ENCODE measurements at places on chromosomes 12 and 14. TPM values are rescaled to one million over a fixed set of nuclear protein-coding genes. Genes with fewer than 3 reads are reported as not detected.
A peak's percentile ranks its signal among the peaks of the same experiment; 100 is the strongest.

- H3K27me3 ChIP-seq, result peaks cover 35% of the 10 kb centered on the region
- H3K27ac ChIP-seq, result no peak overlapping the region
- peaks cover 3% of the 10 kb centered on the region for H3K4me1 ChIP-seq
- no peaks in the 10 kb centered on the region for H3K36me3 ChIP-seq
- H3K4me3 ChIP-seq, result no peak overlapping the region
- DNase-seq, result no peak
Measured at GRCh38 chr14:77131206-77131605, 10.4 kb downstream of the ZDHHC22 start.

DNA sequence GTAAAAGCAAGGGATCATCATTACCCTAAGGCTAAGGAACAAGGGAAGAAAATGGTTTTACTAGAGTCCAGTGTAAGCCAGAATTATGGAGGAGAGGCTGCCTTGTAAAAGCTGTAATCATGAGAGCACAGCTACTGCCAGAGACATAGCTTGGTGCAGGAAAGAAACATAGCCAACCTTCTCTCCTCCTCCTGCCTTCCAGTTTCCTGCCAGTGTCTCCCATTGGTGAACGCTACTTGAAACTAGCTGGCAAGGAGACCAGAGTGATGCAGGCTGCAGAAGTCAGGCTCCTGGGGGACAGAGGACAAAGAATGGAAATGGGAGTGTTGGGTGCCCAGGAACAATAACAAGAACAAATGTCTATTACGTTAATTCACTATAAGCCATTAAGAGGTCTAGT is 158.5 kb downstream of the NELL2 start:
- no peaks in the 10 kb centered on the region for H3K27me3 ChIP-seq
- no peaks in the 10 kb centered on the region for H3K36me3 ChIP-seq
- H3K27ac ChIP-seq, result no peak overlapping the region
- H3K4me1 ChIP-seq, result peaks cover 12% of the 10 kb centered on the region
- no peak overlapping the region for H3K4me3 ChIP-seq

GRCh38 chr14:64326502-64326901 is 32.3 kb upstream of the ESR2 start:
- no peak overlapping the region for H3K27ac ChIP-seq
- no peak for DNase-seq
- no peaks in the 10 kb centered on the region for H3K4me1 ChIP-seq
- H3K36me3 ChIP-seq, result no peaks in the 10 kb centered on the region

DNA sequence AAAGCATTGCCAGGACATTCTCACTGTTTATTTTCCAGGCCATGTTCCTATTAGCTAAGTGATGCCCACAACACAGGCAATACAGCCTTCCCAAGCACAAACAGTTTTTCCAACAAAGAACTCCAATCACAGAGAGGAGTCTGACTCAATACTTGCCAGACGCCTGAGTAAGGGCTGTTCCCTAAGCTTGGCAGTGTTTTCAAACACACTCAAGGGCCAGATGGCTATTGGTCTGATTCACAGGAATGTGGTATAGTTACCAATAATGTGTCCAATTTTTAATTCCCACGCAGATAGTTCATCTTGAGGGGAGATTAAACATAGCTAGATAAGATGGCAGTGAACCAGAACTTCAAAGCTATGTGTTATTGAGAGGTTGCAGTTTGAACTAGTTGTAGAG is 381.0 kb downstream of the SNAPC1 start:
- H3K4me3 ChIP-seq, result no peak overlapping the region
- H3K27me3 ChIP-seq, result peaks cover 12% of the 10 kb centered on the region
- peaks cover 1% of the 10 kb centered on the region for H3K36me3 ChIP-seq
- no peaks in the 10 kb centered on the region for H3K4me1 ChIP-seq

- no peaks in the 10 kb centered on the region for H3K27me3 ChIP-seq
- DNase-seq, result no peak
- H3K36me3 ChIP-seq, result no peaks in the 10 kb centered on the region
- H3K4me1 ChIP-seq, result no peaks in the 10 kb centered on the region
- H3K27ac ChIP-seq, result no peak overlapping the region
Measured at GRCh38 chr12:85872497-85873091, 1.5 kb upstream of the NTS start.

GRCh38 chr12:54593725-54594124 is 5.3 kb upstream of the PPP1R1A start:
- H3K36me3 ChIP-seq, result no peaks in the 10 kb centered on the region
- H3K27me3 ChIP-seq, result peaks cover 24% of the 10 kb centered on the region
- H3K4me3 ChIP-seq, result no peak overlapping the region
- H3K27ac ChIP-seq, result no peak overlapping the region
- no peak for DNase-seq

GRCh38 chr12:22286569-22286968 is 47.9 kb downstream of the ST8SIA1 start:
- H3K4me3 ChIP-seq, result no peak overlapping the region
- peaks cover 5% of the 10 kb centered on the region for H3K36me3 ChIP-seq
- peak overlapping the region; percentile 95 for H3K27ac ChIP-seq
- H3K4me1 ChIP-seq, result peaks cover 59% of the 10 kb centered on the region
- H3K27me3 ChIP-seq, result no peaks in the 10 kb centered on the region
- no peak for DNase-seq

DNA sequence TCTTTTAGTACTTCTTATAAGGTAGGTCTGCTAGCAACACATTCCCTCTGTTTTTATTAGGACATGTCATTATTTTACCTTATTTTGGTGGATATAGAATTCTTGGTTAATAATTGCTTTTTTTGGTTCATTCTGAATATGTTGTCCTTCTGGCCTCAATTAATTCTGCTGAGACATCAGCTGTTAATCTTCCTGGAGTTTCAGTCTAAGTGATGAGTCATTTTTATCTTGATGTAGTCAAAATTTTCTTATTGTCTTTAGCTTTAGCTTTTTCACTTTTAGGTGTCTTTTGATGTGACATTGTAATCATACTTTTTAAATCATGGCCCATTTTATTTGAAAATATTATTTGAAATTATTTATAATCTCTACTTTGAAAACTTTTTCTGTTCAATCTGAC is 104.9 kb upstream of the PMCH start:
- H3K27me3 ChIP-seq, result peaks cover 2% of the 10 kb centered on the region
- no peak overlapping the region for H3K4me3 ChIP-seq
- H3K27ac ChIP-seq, result no peak overlapping the region
- DNase-seq, result no peak
- no peaks in the 10 kb centered on the region for H3K4me1 ChIP-seq
- no peaks in the 10 kb centered on the region for H3K36me3 ChIP-seq

- H3K4me1 ChIP-seq, result peaks cover 32% of the 10 kb centered on the region
- peaks cover 2% of the 10 kb centered on the region for H3K36me3 ChIP-seq
- peak overlapping the region; percentile 29 for H3K4me3 ChIP-seq
Measured at GRCh38 chr14:102592763-102593060, 263 bp downstream of the RCOR1 start.

GRCh38 chr12:80556566-80556965 is 112.5 kb downstream of the PTPRQ start:
- DNase-seq, result no peak
- no peak overlapping the region for H3K4me3 ChIP-seq
- H3K27ac ChIP-seq, result no peak overlapping the region
- no peaks in the 10 kb centered on the region for H3K27me3 ChIP-seq
- no peaks in the 10 kb centered on the region for H3K4me1 ChIP-seq

- H3K4me1 ChIP-seq, result peaks cover 26% of the 10 kb centered on the region
- H3K27me3 ChIP-seq, result no peaks in the 10 kb centered on the region
- no peak for DNase-seq
- H3K4me3 ChIP-seq, result peak overlapping the region; percentile 81
Measured at GRCh38 chr12:109098651-109099050, 1.3 kb downstream of the UNG start.

DNA sequence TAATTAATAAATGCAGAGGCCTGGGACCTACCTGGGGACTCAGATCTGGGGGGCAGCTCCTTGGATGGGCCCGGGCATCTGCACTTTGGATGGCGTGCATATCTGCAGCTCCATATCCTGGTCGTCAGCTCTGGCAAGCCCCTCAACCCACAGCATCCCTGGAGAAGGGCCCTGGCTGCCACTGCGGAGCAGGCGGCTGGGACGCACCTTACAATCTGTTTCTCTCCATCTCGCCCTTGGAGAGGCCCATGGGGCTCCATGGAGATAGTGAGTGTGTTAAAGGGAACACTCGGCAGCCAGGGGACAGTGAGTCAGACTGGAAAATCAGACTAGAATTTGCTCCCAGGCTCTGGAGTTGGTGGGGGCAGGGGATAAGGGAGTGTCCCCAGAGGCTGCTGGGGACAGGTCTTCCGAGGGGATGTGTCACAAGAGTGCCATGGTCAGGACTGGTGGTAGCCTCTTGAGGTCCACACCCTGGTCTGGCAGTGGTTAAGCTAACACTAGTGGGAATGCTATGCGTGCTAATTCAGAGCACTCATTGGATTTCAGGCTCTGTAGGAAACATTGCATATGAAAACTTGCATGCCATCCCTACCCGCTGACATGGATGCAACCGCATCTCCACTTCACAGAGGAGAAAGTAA is 21.5 kb downstream of the RFLNA start:
- no peak for DNase-seq
- no peak overlapping the region for H3K4me3 ChIP-seq
- no peaks in the 10 kb centered on the region for H3K36me3 ChIP-seq
- no peak overlapping the region for H3K27ac ChIP-seq

- no peaks in the 10 kb centered on the region for H3K36me3 ChIP-seq
- H3K4me3 ChIP-seq, result no peak overlapping the region
- H3K27ac ChIP-seq, result no peak overlapping the region
- peaks cover 3% of the 10 kb centered on the region for H3K4me1 ChIP-seq
Measured at GRCh38 chr14:72779679-72780078, 114.2 kb downstream of the DPF3 start.

DNA sequence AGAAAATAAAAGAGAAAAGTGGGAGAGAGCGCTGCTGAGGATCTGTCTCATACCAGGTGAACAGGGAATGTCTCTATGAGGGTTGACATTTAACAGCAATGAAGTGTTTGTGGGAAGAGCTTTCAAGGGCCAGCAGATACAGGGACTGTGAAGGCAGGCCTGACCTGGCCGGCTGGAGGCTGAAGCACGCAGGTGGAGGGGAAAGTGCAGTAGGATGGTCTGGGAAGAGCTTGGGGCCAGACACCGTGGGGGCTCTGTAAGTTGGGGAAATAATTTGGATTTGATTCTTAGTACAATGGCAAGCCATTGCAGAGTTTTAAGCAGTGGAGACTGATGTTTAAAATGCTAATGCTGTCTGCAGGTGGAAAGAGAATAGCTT is 23.8 kb upstream of the DHRS2 start:
- H3K27ac ChIP-seq, result no peak overlapping the region
- no peak overlapping the region for H3K4me3 ChIP-seq
- H3K4me1 ChIP-seq, result peaks cover 28% of the 10 kb centered on the region
- H3K36me3 ChIP-seq, result peaks cover 6% of the 10 kb centered on the region
- DNase-seq, result no peak
- no peaks in the 10 kb centered on the region for H3K27me3 ChIP-seq

- H3K36me3 ChIP-seq, result peaks cover 25% of the 10 kb centered on the region
- no peak overlapping the region for H3K4me3 ChIP-seq
- no peak overlapping the region for H3K27ac ChIP-seq
- no peak for DNase-seq
Measured at GRCh38 chr12:22518998-22519397, 25.3 kb downstream of the C2CD5 start.

- H3K36me3 ChIP-seq, result no peaks in the 10 kb centered on the region
- H3K27me3 ChIP-seq, result peaks cover 11% of the 10 kb centered on the region
- peaks cover 18% of the 10 kb centered on the region for H3K4me1 ChIP-seq
Measured at GRCh38 chr14:58732387-58732786, 94.6 kb downstream of the DACT1 start.

Gene PRICKLE1
- total RNA-seq, result not detected

Gene SLC5A8
- total RNA-seq, result not detected

Gene GLI1
- total RNA-seq, result 0.07 TPM

Gene EPYC
- not detected for total RNA-seq

Gene KCNC2
- total RNA-seq, result not detected

Gene TSPAN8
- not detected for total RNA-seq

Gene SIVA1
- total RNA-seq, result 109 TPM

Gene PTHLH
- not detected for total RNA-seq
